Naive thymus-derived CD4-positive, alpha-beta T cell (primary cell): ENCODE measurements at places on chromosomes 7 and 10.

- DNase-seq = peak; percentile 46
Measured at GRCh38 chr10:72334196-72334824, 20.4 kb downstream of the DNAJB12 start.

DNA sequence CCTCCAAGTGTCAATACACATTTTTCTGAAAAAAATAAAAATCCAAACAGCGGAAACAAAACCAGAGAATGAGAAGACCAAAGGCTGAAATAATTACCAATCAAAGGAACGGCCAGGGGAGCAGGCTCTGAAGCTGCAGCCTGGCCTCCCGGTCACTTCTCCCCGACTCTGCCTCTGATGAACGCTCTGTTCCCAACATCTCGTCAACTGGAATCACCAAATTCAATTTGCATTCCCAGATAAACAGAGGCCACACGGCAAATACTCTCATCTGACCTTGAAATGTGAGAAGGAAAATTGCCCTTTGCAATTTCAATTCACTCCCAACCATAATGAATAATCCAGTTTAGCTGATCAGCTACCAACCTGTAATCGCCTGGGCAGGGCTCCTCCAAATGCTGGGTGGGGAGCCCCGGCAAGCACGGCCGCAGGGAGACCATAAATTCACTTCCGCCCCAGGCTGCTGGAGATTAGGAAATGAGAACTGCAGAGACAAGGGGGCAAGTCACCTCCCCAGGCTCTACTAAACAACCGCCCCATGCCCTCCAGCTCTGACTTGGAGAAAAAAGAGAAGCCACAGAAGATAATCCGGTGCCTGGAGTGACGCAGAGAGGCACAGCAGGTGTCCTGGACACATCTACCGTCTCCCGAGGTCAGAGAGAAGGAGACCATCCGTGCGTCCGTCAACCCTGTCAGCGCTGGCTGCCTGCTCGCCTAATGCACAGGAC lies 153.2 kb downstream of the MAD1L1 start:
- DNase-seq = no peak

DNA sequence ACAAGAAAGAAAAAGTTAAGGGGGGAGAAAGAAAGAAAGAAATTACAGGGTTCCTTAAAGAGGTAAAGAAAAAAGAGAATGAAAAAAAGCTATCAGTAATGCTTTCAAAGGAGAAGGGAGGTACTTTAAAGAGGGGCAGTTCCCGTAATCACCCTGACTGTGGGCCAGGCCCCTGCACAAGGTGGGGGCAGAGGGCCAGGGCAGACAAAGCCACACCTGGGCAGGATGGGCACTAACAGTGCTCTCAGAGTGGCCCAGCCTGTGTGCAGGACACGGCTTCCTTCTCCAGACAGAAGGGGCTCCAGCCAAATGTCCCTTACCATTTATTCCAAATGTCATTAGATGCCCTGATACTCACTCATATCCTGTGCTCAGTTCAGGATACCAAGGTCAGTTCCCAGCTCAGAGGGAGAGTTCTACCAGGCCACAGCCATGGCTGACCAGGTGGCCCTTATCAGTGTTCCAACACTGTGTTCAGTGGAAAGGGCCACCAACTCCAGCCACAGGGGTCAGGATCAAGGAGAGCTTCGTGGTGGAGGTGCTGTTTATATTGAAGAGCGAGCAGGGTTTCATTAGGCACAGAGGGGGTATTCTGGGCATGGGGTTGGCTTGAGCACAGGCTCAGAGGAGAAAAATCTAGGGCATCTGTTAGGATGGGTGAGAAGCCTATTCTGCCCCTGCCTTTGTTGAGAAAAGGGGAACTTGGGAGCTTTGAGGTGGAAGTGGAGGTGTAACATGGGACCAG lies 29.9 kb downstream of the DPCD start:
- DNase-seq = no peak

GRCh38 chr7:98289333-98289875 lies 7.9 kb downstream of the BRI3 start:
- no peak for DNase-seq

- no peak for DNase-seq
Measured at GRCh38 chr10:31393844-31394243, 74.8 kb downstream of the ZEB1 start.
